Urothelium cell line (cell line): ENCODE measurements at places on chromosomes 3 and 15.

DNA sequence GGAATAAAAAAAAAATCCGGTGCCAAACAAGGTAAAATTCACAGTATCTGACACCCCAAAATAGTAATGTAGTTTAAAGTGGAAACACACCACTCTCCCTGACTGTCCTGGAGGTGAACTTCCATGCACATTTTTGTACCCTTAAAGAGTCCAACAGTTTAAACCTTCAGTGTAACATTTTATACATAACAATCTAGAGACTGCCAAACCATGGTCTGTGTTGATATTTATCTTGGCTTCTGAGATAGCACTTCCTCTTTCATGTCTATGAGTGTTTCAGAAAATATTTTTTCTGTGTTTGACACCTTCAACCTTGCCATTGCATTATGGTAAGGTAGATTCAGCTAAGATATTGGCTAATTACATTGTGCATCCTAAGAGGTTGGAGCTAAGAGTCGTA is 13.9 kb downstream of the TMEM45A start:
- no peak for DNase-seq

DNA sequence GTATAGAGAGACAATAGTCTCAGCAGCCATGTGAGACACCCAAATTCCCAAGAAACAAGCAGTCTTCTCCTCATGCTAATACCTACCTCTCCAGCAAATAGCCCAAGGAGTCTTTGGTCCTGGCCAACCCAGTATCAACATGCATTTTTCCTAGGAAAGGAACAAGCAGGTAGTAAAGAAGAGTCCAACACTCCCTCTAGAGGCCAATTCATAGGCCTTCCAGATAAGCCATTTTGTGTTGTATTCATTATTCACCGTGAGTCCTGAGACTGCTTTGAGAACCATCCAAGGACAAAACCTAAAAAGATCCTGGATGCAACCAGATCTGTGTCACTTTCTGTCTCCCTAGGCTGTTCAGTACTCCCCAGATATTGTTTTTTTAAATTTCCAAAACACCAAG is 63.6 kb upstream of the SNTN start:
- no peak for DNase-seq

DNA sequence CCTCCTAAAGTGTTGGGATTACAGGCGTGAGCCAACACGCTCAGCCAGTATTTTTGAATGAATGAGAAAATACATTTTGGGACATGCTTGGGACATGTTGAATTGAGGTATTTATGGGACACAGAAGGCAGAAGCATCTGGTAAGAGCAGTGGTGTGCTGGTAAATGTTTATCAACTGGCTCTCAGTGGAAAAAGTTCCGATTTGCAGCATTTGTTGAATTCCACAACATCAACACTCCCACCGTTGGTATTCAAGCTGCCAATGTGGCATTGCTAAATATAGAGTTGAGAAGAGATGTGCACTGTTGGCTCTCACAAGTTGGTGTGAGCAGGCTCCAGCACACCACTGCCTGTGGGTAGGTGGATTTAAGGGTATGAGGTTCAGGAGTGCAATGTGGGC is 35.8 kb upstream of the LRRFIP2 start:
- no peak for DNase-seq

GRCh38 chr15:83694536-83694935 is 40.6 kb downstream of the ADAMTSL3 start:
- no peak for DNase-seq

GRCh38 chr3:51389423-51390183 is 1.5 kb upstream of the RBM15B start:
- peak; percentile 64 for DNase-seq

DNA sequence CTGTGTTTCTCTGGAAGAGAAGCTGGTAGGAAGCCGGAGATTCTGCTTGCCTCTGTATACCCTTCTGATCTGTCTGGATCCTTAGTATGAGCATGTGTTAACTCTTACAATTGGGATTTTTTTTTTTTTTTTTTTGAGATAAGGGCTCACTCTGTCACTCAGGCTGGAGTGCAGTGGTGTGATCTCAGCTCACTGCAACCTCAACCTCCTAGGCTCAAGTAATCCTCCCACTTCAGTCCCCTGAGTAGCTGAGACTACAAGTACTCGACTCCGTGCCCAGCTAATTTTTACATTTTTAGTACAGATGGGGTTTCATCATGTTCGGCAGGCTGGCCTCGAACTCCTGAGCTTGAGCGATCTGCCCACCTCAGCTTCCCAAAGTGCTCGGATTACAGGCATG is 44.5 kb downstream of the RPN1 start:
- no peak for DNase-seq

DNA sequence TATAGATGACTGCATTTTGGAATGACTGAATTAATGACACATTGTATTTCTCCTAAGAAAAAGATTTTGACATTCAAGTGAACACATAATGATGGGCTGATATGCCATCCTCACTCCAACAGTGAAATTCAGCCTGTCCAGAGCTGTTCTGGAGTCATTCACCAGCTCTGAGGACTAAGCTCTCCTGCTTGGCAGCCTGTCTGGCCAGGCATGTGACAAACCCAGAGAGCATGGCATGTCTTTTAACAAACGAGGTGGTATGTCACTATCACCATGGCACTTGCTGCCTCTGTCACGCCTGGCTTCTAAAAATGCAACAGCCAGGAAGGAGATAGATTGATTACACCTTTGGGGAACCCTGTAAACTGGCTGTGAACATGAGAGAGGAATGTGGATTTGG is 1.4 kb downstream of the ACTC1 start:
- no peak for DNase-seq

GRCh38 chr15:63172851-63173451 is 15.7 kb upstream of the RPS27L start:
- DNase-seq, result no peak

- no peak for DNase-seq
Measured at GRCh38 chr15:76274821-76275220, 36.4 kb downstream of the ETFA start.

DNA sequence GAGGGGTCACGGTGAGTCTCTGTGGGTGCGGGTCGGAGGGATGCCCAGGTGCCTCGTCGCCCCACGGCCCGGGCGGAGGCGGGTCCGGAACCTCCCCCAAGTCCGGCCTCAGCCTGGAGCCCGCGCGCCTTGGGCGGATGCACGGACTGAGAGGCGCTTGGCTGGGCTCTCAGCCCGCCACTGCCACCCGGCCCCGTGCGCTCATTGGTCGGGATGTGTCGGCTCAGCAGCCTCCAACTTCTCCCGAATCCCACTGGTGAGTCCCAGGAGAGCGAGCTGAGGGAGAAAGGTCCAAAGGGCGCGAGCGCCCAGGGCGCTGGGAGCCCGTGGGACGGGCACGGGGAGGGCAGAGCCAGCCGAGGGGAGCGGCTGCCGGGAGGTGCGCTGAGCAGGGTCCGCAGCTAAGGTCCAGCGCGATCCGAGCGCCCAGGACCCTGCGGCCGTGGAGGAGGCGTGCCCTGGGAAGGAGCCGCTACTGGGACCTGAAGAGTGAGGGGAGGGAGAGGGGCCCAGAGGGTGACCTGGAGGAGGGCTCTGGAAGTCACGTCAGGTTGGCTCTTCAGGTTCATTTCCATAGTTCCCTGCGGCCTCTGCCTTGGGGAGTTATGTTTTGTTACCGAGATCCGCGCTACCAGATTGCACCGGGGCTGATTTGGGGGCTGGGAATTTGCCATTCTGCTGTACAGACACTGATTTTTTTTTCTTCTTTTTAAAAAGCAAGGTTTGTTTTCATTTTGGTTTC is at the start of gene MME:
Gene MME (plus strand): TSS at position 574 of the 742 bp plus-strand sequence. CDS start 3,849 bp downstream, outside the sequence.
- DNase-seq, result no peak

DNA sequence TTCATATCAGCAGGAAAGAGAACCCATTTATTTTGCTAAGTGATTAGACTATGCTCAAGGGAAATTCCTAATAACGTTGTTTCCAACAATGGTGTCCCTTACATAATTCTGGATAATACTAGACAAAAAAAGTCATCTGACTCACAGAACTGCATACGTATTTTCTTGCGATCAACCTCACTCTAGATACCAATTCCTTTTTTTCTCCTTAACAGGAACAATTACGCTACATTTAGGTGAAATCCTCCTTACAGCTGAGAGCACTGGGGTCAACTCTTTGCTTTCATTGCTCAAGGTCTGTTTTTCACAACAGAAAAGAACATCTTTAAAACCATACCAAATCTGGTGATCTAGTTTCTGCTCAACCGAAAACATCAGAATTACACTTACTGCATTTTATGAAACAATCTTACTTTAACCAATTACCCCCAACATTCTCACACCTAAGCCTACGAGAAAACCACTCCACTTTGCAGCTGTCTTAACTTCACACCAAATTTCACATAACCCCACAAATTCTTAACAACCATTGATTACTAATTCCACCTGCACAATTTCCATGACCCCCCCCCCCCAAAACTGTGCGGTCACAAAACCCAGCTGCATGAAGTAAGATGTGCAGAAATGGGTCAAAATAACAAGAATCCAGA is 61.2 kb upstream of the ICE2 start:
- DNase-seq, result no peak

DNA sequence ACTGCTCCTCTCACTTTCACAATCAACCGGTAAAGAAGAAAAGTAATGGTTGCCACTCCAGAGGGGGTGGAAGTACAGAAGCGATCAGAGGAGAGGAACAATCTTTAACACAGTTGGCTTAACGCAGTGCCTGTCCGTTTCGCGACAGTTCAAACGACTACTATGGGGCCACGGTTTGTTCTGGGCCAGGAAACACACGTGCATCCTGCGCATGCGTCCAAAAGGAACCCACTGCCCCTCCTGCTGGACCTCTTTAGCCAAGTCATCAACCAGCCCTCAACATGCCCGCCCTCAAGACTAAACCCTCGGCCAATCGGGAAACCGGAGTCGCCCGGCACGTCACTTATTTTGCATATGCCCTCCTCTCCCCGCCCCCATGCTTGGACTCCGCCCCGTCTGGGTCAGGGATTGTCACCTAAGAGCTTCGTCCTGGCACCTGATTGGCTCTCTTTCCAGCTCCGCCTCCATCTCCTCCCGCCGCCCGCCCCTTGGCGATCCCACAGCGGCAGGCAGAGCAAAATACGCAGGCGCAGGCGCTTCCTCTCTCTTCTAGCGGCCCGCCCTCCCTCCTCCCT is 345 bp upstream of the CDV3 start:
- peak; percentile 96 for DNase-seq

- DNase-seq, result no peak
Measured at GRCh38 chr3:184846496-184846895, 34.5 kb downstream of the VPS8 start.

DNA sequence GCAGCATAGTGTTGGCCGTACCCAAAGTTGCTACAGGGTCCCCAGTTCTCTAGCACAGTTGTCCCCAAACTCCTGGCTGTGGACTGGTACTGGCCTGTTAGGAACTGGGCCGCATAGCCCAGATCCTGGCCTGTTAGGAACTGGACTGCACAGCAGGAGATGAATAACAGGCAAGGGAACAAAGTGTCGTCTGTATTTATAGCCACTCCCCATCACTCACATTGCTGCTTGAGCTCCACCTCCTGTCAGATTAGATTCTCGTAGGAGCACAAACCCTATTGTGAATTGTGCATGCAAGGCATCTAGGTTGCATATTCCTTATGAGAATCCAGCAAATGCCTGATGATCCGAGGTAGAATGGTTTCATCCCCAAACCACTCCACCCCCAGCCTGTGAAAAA is 604.0 kb upstream of the LMCD1 start:
- no peak for DNase-seq

DNA sequence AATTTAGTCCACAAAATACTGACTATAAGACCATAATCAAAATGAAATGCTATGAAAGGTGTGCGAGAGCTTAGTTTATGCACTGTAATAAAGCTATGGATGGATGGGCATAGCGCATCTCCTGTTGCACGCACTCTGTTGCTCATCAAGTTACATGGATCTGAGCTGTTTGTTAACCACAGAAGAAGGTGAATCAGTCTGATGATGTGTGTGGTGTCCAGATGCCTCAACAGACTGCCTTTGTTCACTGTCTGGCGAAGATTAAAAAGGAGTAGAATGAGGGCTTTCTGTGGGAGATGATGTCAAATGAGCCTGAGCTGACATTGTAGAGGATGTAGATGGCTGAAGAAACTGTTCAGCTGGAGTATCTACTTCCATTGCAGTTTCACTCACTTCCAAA is 36.1 kb downstream of the NSMCE3 start:
- DNase-seq, result peak; percentile 17

- DNase-seq, result no peak
Measured at GRCh38 chr15:75674366-75674765, 26.7 kb downstream of the SNX33 start.

DNA sequence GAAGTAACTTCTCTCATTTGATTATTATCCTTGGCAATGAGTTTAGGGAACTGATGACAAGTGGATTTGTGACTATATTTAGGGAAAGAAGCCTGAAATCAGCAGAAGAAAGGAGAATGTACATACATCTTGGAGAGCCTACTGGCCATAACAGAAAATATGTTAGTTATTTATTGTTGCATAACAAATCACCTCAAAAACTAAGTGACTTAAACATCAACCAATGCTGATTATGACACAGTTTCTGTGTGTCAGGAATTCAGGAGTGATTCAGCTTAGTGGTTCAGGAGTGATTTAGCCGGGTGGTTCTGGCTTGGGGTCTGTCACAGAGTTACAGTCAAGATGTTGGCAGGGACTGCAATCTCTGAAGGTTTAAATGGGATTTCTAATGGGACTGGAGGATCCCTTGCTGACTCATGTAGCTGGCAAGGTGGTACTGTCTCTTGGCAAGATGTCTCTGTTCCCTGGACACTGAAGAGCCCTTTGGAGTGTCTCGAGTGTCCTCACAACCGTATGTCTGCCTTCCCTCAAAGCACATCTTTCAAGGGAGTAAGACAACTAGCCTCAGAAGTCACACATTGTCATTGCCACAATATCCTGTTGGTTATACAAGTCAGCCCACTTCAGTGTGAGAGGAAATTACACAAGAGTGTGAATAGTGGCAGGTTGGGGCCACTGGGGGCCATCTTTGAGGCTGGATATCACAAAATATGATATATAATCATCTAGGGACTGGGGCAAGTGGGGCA is 248.9 kb downstream of the SV2B start:
- DNase-seq, result no peak

DNA sequence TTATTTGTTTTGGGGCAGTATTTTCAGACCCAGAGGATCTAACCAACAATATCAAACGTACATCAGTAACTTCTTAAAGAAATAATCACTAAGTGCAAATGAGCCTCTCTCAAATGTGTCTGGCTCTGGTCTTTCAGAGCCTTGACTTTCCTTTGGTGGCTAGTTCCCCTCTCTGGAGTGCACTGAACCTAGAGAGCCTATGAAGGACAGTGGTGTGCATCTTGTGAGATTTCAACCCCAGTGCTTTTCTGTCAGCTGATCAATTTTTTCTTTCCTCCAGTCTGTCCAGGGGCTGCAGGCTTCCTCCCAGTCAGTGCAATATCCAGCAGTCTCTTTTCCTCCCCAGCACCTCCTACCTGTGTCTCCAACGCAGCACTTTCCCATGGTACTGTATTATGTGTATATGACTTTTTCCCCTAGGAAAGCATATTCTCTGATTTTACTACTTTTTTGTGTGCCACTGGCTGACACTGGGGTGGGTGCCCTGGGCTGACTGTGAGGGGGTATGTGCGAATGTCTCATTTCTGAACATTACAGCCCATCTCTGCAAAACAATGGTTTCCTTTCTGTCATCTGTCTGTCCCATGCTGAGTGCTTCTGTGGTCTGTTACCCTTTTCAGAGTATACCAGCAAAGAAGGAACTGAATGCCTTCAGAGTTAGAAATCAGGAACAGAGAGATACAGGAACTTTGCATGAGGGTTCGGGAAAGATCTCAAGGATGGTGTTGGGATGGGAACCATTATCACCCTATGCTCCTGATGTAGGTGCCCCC is 98.8 kb downstream of the ARPP21 start:
- DNase-seq, result no peak
